ENCODE measurements at places on chromosomes 4 and X. TPM values are rescaled to one million over a fixed set of nuclear protein-coding genes. Genes with fewer than 3 reads are reported as not detected.

GRCh38 chrX:69238114-69238886 lies 73.0 kb upstream of the PJA1 start:
- no peaks in the 10 kb centered on the region for H3K36me3 ChIP-seq
- DNase-seq: no peak
- no peak overlapping the region for H3K4me3 ChIP-seq
- H3K27me3 ChIP-seq: peaks cover 16% of the 10 kb centered on the region
- H3K27ac ChIP-seq: no peak overlapping the region

DNA sequence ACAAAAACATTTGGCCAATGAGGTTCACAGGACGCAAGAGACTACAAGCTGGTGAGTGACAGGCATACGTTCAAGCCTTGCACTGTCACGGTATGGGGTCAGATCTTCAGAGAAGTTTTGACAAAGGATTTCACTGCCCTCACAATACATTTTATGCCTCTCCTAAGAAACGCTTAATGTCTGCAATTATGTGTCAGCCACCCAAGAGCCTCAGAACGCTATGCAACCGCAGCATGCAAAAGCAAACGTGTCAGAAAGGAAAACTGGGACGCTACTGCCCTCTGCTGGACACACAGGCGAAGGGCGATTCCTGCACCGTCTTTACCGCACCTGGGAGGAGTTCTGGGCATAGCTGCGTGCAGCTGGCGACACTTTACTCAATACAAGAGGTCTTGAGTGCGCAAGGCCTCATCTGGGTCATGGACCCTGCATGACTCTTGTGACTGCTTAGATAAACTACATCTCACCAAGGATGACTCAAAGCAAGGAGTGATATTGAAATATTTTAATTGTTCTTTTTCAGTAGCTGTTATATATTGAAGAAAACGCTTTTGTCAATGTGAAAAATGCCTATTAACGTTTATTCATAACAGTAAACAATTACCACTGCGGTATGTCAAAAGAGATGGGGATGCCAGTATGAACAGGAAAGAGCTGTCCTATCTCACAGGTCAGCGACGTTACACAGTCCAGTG lies 147.6 kb upstream of the FRG1 start:
- H3K27ac ChIP-seq: no peak overlapping the region
- H3K4me3 ChIP-seq: peak overlapping the region; percentile 39
- H3K36me3 ChIP-seq: peaks cover 23% of the 10 kb centered on the region
- H3K4me1 ChIP-seq: peaks cover 7% of the 10 kb centered on the region
- DNase-seq: peak; percentile 82

- H3K27me3 ChIP-seq: no peaks in the 10 kb centered on the region
- H3K4me1 ChIP-seq: peaks cover 23% of the 10 kb centered on the region
- H3K36me3 ChIP-seq: no peaks in the 10 kb centered on the region
- DNase-seq: no peak
These were observed 71.2 kb downstream of the WDFY3 start for GRCh38 chr4:84895283-84895682.

DNA sequence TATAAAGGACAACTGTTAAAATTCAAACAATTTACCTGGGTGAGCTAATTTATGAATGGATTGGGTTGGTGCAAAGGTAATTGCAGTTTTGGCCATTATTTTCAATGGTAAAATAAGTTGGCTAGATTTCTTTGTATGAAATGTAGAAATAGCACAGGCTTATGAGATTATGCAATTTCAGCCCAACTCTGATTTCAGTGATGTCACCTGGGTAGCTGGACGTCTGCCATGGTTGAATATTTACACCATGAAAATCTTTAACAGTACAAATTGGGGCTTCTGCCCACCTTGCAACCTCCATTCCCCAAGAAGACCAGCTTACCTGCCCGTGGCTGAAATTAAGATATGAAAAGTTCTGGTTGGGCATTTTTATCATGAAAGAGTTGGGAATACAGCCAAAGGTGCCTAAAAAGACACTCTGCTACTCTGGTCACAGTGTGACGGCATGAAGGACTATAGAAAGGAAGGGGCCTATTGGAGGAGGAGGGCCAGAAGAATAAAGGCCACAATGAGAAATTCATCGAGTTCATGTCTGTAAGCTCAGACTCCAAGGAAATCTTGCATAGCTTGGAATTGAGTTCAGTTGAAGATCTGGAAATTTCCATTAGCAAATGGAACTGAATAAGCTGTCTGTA lies 29.7 kb downstream of the EGF start:
- H3K27me3 ChIP-seq: no peaks in the 10 kb centered on the region
- no peak for DNase-seq
- peaks cover 6% of the 10 kb centered on the region for H3K4me1 ChIP-seq
- no peaks in the 10 kb centered on the region for H3K36me3 ChIP-seq

DNA sequence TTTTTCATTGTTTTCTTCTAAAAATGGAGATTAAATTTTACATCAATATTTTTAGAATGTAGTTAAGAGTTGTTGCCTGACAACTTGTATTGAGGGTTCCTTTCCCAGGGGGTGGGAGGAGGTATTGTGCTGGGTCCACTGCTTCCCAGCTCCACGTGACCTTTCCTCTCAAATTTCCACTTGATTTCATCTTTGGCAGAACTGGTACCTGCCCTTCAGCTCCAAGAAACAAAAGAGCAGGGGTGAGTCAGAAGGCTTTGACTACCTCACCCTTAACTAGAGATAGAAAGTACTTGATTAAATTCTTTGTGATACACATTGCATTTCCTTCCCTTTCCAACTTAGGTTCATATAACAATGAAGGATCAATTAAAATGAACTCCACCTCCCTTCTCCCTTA lies 19.7 kb downstream of the TRIM2 start:
- peaks cover 22% of the 10 kb centered on the region for H3K27me3 ChIP-seq
- peaks cover 11% of the 10 kb centered on the region for H3K36me3 ChIP-seq
- no peak for DNase-seq
- peaks cover 44% of the 10 kb centered on the region for H3K4me1 ChIP-seq

DNA sequence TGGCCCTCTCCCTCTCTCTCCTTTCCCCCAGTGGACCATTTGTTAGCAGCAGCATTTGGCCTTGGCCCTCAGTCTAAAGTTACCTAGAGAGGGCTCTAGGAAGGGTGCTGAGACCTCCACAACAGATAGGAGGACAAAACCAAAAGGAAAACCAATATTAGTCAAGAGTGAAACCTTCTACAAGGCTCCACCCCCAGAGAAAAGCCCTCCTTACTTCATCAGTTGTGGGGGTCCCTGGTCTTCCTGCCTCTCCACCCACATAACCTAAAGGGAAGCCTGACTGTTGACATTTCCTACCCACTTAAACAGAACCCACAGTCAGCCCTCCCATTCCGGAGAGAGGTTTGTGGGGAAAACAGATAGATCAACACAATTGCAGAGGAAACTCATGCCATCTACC lies 4.7 kb upstream of the CD40LG start:
- no peaks in the 10 kb centered on the region for H3K4me1 ChIP-seq
- no peaks in the 10 kb centered on the region for H3K36me3 ChIP-seq
- peaks cover 3% of the 10 kb centered on the region for H3K27me3 ChIP-seq

DNA sequence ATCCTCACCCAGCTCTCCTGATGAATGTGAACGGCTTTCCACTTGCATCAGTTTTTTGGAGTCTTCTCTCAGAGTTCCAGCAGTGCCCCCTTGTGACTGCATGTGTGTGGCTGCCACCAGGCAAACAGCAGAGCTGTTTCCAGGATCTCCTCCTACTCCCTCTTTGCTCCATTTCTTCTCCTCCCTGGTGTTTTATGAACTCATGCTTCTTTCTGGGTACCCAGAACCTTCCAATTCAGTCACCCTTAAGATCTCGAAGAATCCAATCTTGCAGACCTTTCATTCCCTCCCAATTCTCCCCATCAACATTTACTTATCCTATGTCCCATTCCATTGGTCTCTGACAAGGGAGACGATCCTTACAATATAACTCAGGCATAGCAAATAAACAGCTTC lies 6.8 kb upstream of the TCEANC start:
- DNase-seq: peak; percentile 63
- peaks cover 7% of the 10 kb centered on the region for H3K4me1 ChIP-seq
- no peak overlapping the region for H3K4me3 ChIP-seq
- no peaks in the 10 kb centered on the region for H3K36me3 ChIP-seq
- H3K27ac ChIP-seq: no peak overlapping the region

GRCh38 chrX:103552236-103552635 lies 32.9 kb upstream of the RAB40A start:
- no peak overlapping the region for H3K27ac ChIP-seq
- no peak for DNase-seq
- H3K27me3 ChIP-seq: peaks cover 3% of the 10 kb centered on the region
- no peak overlapping the region for H3K4me3 ChIP-seq
- no peaks in the 10 kb centered on the region for H3K4me1 ChIP-seq

DNA sequence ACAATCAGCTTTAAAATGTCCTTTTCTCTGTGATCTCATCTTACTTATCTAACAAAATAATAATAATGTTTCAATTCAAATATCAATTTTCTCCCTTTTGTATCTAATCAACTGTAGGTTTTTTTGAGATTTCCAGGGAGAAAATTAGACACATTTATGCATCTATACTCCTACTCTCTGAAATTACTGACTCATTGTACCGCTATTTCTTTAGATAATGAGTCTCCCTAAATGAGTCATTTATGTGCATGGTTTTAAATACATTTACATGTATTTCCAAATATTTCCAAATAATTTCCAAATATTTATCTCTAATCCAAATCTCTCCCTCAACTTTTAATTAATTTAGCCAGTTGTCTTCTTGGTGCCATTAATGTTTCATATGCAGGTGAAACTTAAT lies 621.0 kb downstream of the TECRL start:
- no peaks in the 10 kb centered on the region for H3K27me3 ChIP-seq
- H3K4me1 ChIP-seq: no peaks in the 10 kb centered on the region
- no peak overlapping the region for H3K27ac ChIP-seq
- no peaks in the 10 kb centered on the region for H3K36me3 ChIP-seq

DNA sequence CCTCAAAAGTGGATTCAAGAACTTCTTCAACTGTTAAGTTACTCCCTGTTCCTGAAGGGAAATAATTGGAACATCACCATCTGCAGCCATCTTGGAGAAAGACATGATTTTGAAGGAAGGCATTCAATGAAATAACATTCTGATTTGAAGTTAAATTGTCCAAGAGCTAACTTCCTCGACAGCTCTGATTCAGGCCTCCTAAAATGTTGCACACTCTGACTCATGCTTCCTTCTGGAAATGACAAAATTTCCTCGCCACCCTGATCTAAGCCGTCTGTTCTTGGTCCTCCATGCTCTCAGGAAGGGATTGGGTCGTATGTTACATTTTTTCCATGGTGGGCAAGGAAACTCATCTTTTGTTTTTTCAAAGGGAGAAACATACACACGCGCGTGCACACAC lies 496.9 kb upstream of the DIPK2B start:
- DNase-seq: no peak
- no peaks in the 10 kb centered on the region for H3K27me3 ChIP-seq
- no peaks in the 10 kb centered on the region for H3K4me1 ChIP-seq
- no peaks in the 10 kb centered on the region for H3K36me3 ChIP-seq

GRCh38 chr4:158371158-158371557 lies 150.5 kb upstream of the RXFP1 start:
- H3K4me3 ChIP-seq: no peak overlapping the region
- H3K4me1 ChIP-seq: no peaks in the 10 kb centered on the region
- H3K36me3 ChIP-seq: peaks cover 22% of the 10 kb centered on the region
- no peak for DNase-seq

DNA sequence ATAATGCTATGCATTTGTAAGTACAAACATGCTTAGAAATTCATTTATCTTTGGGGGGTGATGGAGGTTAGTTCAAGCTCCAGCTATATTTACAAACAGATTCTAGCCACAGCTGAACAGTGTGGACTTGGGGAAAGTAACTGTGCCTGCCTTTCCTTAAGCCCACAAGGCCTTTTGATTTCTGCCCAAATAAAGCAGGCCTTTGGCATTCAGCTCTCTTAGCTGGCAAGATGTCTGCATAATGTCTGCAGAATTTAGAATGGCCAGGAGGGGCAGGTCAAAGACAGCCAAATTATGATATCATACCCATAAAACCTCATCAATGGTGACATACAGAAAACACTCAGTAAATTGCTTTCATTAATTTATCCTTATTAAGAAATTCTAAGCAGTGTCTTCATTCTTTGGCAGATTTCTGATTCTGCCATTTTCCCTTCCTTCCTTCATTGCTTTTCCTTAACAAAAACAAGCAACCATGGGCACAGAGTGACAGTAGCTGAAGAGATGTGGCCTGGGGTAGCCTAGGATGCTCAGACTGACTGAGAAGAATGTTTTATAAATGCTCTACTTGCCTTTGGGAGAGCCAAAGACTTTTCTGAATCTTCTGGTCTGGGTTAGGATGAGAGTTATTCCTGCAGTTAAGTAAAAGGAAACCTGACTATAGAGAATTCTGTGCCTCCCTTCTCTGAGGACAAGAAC lies 538.7 kb upstream of the NR3C2 start:
- no peak for DNase-seq
- H3K27ac ChIP-seq: no peak overlapping the region
- no peaks in the 10 kb centered on the region for H3K27me3 ChIP-seq

DNA sequence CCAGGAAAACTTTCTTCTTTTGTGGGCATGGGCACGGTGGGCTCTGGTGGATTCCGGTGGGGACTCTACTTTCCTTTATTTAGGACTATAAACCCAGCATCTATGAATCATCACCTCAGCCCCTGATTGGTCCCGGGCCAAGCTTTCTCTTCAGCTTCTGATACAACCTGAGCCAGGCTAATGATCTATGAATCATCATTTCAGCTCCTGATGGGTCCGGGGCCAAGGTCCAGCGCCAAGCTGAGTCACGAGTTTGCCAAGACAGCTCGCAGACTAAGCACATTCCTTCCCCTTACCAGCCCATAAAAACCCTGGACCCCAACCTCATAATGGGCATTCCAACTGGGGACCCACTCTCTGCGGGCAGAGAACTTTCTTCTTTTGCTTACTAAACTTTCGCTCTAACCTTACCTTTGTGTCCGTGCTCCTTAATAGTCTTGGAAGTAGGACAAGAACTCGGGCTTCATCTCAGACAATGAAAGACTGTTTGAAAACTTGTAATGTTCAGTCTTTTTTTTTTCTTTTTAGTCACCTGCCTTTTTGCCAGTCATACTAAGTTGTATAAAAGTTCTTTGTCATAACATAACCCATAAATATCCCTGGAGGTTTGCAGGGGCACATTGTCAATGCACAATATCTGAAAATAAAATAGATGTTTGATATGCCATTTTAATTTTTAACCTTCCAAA lies 904.9 kb upstream of the EPHA5 start:
- no peak overlapping the region for H3K4me3 ChIP-seq
- no peak overlapping the region for H3K27ac ChIP-seq
- H3K4me1 ChIP-seq: no peaks in the 10 kb centered on the region
- no peaks in the 10 kb centered on the region for H3K36me3 ChIP-seq
- no peak for DNase-seq

GRCh38 chr4:162061214-162061613 lies 102.6 kb downstream of the FSTL5 start:
- no peaks in the 10 kb centered on the region for H3K36me3 ChIP-seq
- DNase-seq: no peak
- H3K27ac ChIP-seq: peak overlapping the region; percentile 99
- H3K27me3 ChIP-seq: no peaks in the 10 kb centered on the region
- H3K4me3 ChIP-seq: no peak overlapping the region

GRCh38 chrX:115958687-115959359 lies 211.7 kb upstream of the AGTR2 start:
- 0 out of 2 replicates have a peak, but pooled peaks cover 5% of the 10 kb centered on the region for H3K36me3 ChIP-seq
- H3K27me3 ChIP-seq: no peaks in the 10 kb centered on the region
- H3K27ac ChIP-seq: no peak overlapping the region
- no peak for DNase-seq
- peaks cover 57% of the 10 kb centered on the region for H3K4me1 ChIP-seq

MAGEB10 gene
- not detected for total RNA-seq

SLC10A4 gene
- total RNA-seq: 2.1 TPM

PPP1R2C gene
- not detected for total RNA-seq

ARHGAP4 gene
- 52.1 TPM for total RNA-seq

CISD2 gene
- total RNA-seq: 36.2 TPM

GDPD2 gene
- 7.0 TPM for total RNA-seq

C1QTNF7 gene
- not detected for total RNA-seq

MAGEA11 gene
- not detected for total RNA-seq

PRSS12 gene
- 14.1 TPM for total RNA-seq
